Activated B cell treated with CpG ODN at 0.5 μM for 24 hours (primary cell): ENCODE measurements at places on chromosomes 3 and 15. TPM values are rescaled to one million over a fixed set of nuclear protein-coding genes. Genes with fewer than 3 reads are reported as not detected.

The PYGO1 gene
- 0.02 TPM in 2 replicates for total RNA-seq

The TAMM41 gene
- 28.1 and 39.0 TPM in 2 replicates for total RNA-seq

The CSPG4 gene
- not detected in 2 replicates for total RNA-seq

The PAQR9 gene
- not detected in 2 replicates for total RNA-seq

The STAG1 gene
- 47.0 and 57.1 TPM in 2 replicates for total RNA-seq

The MB21D2 gene
- total RNA-seq: 0.09 and 0.15 TPM in 2 replicates

The PEX5L gene
- not detected in 2 replicates for total RNA-seq

The SEMA7A gene
- total RNA-seq: 159 and 178 TPM in 2 replicates

The TYRO3 gene
- total RNA-seq: 0.22 TPM in 1 of 2 replicates, not detected in the other

The SI gene
- not detected in 2 replicates for total RNA-seq

The CD200 gene
- total RNA-seq: 19.0 and 19.4 TPM in 2 replicates

The DUOX1 gene
- 0.11 and 0.39 TPM in 2 replicates for total RNA-seq

The VIPR1 gene
- 3.2 and 3.6 TPM in 2 replicates for total RNA-seq

The TRA2B gene
- 213 and 219 TPM in 2 replicates for total RNA-seq

The GRK7 gene
- not detected in 2 replicates for total RNA-seq

The TTC21A gene
- 11.4 and 15.9 TPM in 2 replicates for total RNA-seq

The TIGIT gene
- total RNA-seq: 3.3 and 6.8 TPM in 2 replicates

The ARGFX gene
- not detected in 2 replicates for total RNA-seq

The MASP1 gene
- total RNA-seq: not detected in 2 replicates

The SPINK8 gene
- not detected in 2 replicates for total RNA-seq

The CHAC1 gene
- total RNA-seq: 22.3 and 27.3 TPM in 2 replicates

The IQCF5 gene
- total RNA-seq: not detected in 2 replicates
